ENCODE measurements at places on chromosomes 7 and 10.
A peak's percentile ranks its signal among the peaks of the same experiment; 100 is the strongest.

DNA sequence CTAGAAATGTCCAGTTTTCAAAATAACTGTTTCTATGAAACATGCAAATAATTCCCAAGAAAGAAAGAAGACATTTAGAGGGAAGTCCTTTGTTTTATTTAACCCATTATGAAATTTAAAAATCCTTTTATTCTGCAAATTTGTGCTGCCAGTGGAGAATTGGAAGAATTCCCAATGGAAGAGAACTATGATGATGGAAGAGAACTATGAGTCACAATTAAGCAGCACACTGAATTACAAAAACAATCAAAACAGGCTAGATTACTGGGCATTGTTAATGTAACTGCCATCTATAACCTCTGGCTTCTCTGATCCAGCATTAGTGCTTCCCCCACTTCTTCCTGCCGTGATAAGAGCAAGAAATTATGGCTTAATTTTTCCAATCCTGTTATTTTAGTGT, 126.2 kb upstream of the FEZF1 start:
- DNase-seq = no peak

- DNase-seq = no peak
Measured at GRCh38 chr7:151877911-151878835, 1.3 kb upstream of the PRKAG2 start.

DNA sequence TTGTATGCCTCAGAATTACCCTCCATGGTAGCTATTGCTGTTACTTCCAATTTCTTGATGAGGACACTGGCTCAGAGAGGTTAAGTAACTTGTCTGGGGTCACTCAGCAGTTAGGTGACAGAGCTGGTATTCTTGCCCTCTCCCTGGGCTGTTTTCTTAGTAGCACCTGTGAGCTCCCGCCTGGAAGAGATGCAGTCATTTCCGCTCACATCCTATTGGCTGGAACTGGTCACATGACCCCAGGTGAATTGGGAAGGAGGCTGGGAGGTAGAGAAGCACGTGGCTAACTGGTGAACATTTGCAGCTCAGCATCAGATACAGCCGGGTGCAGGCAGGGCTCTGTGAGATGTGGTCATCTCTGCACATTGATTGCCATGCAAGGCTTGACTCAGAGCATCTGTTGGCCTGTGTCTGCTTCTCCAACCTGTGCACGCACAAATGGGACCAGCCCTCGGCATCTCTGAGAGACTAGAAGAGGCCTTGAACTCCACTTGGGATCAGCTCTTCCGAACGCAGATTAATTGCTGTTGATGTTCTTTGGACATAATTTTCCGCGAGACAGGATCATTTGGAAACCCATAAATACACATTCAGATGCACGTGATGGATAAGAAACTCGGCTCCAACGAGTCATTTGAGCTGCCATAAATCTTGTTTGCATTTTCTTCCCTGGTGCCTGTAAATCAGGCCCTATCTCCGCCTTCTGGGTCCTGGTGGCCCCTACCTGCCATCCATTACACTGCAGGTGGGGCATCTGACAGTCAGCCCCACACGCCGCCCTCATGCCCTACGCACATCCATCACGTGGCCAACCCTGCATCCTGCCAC, 42.8 kb downstream of the MYL10 start:
- no peak for DNase-seq

DNA sequence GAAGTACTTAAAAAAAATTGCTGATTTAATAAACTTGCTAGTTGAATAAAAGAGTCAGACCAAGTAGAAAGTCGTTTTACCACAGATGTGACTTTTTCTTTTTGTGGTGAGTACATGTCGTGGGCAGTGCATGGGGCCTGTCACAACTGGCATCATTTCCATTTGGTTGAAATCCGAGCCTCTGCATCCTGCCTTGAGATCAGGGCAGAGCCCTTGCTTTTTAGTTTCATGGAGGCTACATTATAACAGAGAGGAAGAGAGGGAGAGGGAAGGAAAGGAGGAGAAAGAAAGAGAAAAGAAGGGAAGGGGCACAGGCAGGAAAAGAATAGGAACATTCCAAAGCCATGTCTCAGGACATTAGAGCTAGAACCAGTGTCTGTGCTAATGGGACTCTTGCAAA, 20.4 kb upstream of the INSYN2A start:
- DNase-seq = no peak

- DNase-seq = no peak
Measured at GRCh38 chr7:74262639-74263398, 8.6 kb upstream of the RFC2 start.

GRCh38 chr7:155550916-155551315, 4.6 kb upstream of the CNPY1 start:
- DNase-seq = no peak

GRCh38 chr10:120406376-120406775, 50.7 kb upstream of the PLPP4 start:
- DNase-seq = no peak

DNA sequence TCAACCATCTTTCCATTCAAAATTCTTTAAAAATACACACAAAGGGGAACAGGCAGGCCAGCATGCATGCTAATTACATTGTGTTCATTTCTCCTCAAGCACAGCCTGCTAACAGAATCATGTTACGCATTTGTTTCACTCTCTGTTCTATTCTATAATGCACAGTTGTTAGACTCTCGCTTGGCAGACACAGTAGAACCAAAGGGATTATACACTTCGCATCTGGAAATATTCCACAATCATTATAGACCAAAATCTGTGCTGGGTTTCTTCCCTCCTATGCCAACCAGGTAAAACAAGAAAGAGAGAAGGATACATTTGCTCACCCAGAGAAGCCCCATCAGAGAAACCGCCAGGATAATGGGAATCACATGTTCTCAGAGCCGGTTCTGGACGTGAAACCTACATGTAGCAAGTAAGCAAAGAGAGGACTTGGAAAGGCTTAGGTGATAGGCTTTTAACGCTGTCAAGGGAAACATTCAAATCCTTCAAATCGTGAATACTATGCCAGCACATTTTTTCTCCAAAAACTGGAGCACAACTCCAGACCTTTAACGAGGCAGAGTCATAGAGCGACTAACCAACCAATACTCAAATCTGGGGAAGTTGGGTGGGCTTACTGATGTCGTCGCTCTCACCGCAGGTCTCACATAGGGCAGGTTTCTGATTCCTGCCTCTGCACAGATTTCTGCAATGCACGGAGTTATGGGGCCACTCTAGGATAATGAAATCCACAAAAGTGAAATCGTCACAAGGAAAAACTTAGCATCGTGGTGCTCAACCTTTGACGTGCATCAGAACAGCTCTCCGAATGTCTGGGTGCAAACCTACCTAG, 380.5 kb upstream of the AUTS2 start:
- no peak for DNase-seq

GRCh38 chr10:49619613-49620012, 5.8 kb downstream of the CHAT start:
- peak; percentile 16 for DNase-seq

- no peak for DNase-seq
Measured at GRCh38 chr7:83588602-83589240, 60.2 kb downstream of the SEMA3E start.

GRCh38 chr7:70637726-70638125, 494.2 kb upstream of the GALNT17 start:
- DNase-seq = no peak

DNA sequence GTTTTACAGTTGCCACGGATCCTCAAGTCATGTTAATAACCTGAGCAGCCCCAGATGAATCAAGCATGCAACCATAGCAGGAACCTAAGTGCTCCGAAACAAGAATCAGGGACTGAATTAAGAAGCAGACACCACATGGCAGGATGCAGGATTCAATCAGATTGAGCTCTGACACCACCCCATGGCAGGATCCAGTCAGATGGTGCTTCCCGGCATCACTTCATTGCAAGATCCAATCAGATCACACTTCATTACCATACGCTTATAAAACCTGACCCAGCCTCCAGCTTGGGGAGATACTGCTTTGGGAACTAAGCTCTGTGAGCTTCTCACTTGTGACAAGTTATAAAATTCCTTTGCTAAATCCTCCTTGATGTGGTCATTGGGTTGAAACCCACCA, 55.3 kb downstream of the ABCB4 start:
- no peak for DNase-seq

DNA sequence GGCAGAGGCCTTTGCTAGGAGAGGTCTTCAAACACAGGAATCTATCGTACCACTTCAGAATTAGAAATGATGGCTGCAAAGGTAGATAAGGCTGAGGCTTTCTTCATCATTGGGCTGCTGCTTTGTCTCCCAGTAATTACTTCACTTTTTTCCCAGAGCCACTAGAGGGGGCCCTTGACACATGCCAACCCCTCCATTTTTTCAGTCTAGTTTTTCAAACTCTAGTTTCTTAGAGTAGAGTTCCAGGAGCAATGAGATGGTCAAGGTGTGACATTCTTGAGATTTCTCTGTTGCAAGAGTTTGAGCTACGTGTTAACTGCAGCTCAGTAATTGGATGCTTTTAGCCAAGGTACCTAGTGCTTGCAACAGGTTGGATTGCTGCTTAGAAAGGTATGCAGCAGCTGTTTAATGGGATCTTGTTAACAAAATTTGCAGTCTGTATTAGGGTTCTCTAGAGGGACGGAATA, 33.8 kb upstream of the RBM20 start:
- DNase-seq = no peak

- peak; percentile 36 for DNase-seq
Measured at GRCh38 chr10:43294241-43294658, 27.4 kb upstream of the RASGEF1A start.

- no peak for DNase-seq
Measured at GRCh38 chr10:77902159-77902558, 24.4 kb downstream of the DLG5 start.

DNA sequence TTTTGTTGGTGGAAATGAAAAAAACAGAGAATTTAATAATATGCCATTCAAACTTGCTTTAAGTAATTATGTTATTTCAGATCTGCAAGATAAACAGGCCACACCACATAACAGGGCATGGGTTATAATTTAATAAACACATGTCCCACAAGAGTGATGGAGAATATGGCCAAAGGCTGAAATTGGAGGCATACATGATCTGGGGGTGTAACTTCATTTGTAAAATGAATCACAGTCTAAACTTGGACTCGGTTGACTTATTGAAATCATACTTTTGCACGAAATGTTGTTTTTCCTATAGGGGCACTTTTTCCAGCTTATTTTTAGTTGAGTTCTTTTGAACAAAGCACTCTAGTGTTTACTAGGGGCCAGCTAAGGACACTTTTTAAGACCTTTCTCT, 151.6 kb downstream of the TMEM26 start:
- no peak for DNase-seq

- DNase-seq = no peak
Measured at GRCh38 chr7:12674861-12675260, 12.6 kb upstream of the ARL4A start.

- DNase-seq = no peak
Measured at GRCh38 chr10:128660726-128661125, 534.5 kb upstream of the MKI67 start.

Data from activated CD4-positive, CD25-positive, alpha-beta regulatory T cell treated with anti-CD3 and anti-CD28 coated beads, Interleukin-2, amount 50 U/mL, for 72 hours (primary cell).